ENCODE measurements at places on chromosomes 7 and 10. TPM values are rescaled to one million over a fixed set of nuclear protein-coding genes. Genes with fewer than 3 reads are reported as not detected.

UPK3B gene
- 1.2 TPM for total RNA-seq

OR2A1 gene
- not detected for total RNA-seq

CLRN3 gene
- not detected for total RNA-seq

- DNase-seq, result no peak
Observed at GRCh38 chr7:100247152-100247757, 27.5 kb downstream of the PVRIG start.

Data from activated CD4-positive, alpha-beta T cell treated with anti-CD3 and anti-CD28 coated beads, Interleukin-2, amount 10 ng/mL, durations not matched to agents 24 days and 14 days (primary cell).